Lung (tissue), 17 donors: ENCODE measurements at places on chromosomes 4 and X. TPM values are rescaled to one million over a fixed set of nuclear protein-coding genes. Genes with fewer than 3 reads are reported as not detected.

The OTUD6A gene
- not detected for total RNA-seq

The POU4F2 gene
- not detected for total RNA-seq

- no peak for DNase-seq
- no peaks in the 10 kb centered on the region for H3K27me3 ChIP-seq
- H3K27ac ChIP-seq = no peak overlapping the region
- no peaks in the 10 kb centered on the region for H3K4me1 ChIP-seq
- peaks cover 19% of the 10 kb centered on the region for H3K36me3 ChIP-seq
Observed at GRCh38 chr4:88796545-88796944, 98.9 kb upstream of the NAP1L5 start.

GRCh38 chr4:44493924-44494323, 45.3 kb upstream of the KCTD8 start:
- H3K27me3 ChIP-seq = no peaks in the 10 kb centered on the region
- DNase-seq = peak; percentile 12
- no peak overlapping the region for H3K27ac ChIP-seq

DNA sequence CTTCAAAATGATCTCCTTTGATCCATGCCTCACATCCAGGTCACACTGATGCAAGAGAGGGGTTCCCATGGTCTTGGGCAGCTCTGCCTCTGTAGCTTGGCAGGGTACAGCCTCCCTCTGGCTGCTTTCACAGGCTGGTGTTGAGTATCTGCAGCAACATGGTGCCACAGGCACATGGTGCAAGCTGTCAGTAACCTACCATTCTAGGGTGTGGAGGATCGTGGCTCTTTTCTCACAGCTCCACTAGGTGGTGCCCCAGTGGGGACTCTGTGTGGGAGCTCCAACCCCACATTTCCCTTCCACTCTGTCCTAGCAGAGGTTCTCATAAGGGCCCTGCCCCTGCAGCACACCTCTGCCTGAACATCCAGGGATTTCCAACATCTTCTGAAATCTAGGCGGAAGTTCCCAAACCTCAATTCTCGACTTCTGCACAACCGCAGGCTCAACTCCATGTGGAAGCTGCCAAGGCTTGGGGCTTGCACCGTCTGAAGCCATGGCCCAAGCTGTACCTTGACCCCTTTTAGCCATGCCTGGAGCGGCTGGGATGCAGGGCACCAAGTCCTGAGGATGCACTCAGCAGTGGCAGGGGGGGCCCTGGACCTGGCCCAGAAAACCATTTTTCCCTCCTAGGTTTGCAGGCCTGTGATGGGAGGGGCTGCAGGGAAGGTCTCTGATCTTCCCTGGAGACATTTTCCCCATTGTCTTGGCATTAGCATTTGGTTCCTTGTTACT, 137.8 kb upstream of the NUDT6 start:
- H3K4me3 ChIP-seq = no peak overlapping the region
- no peaks in the 10 kb centered on the region for H3K36me3 ChIP-seq
- no peaks in the 10 kb centered on the region for H3K4me1 ChIP-seq

DNA sequence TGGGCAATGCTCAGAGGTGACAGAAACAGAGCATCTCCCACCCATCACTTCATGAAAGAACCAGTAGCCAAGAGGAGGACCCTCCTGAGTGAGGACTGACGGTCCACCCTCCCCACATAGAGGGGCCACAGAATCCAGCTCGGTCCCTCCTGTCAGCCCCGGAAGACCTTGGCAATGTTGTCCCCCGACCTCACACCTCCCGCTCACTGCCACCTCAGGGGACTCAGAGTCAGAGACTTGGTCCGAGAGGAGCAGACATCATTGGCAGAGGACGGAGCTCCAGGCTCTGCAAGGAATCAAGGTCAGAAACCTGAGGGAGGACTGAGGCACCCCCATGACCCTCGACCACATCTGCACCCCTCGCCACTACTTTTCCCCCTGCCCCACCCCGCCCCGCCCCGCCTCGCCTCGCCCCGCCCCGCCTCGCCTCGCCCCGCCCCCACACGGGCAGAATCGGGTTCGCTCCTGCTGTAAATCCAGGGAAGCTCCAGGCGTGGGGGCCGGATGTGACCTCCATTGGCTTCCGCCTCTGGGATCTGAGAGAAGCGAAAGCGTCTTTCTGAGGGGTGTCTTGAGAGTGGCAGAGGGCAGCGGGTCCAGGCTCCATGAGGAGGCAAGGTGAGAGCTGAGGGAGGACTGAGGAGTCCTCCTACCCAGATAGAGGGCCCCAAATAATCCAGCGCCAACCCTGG, at the start of gene MAGEA11:
MAGEA11 (plus strand) TSS at position 516 of the 692 bp plus-strand sequence. CDS start 1,100 bp downstream, outside the sequence.
- H3K36me3 ChIP-seq = no peaks in the 10 kb centered on the region
- H3K27me3 ChIP-seq = no peaks in the 10 kb centered on the region
- DNase-seq = no peak
- H3K4me1 ChIP-seq = no peaks in the 10 kb centered on the region
- H3K4me3 ChIP-seq = no peak within 1 kb of the TSS

DNA sequence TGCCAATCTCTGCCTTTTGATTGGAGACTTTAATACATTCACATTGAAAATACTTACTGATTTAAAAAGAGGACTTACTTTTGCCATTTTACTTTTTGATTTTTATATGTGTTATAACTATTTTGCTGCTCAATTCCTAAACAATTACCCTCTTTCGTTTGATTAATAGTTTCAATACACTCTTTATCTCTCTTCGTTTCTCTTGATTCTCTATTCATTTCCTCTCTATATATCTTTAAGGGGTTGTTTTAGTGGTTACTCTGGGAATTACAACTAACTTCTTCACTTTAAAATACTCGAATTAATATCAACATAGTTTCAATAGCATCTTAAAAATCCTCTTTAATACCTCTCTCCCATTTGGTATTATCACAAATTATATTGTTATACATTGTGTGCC, 116.6 kb downstream of the PTCHD1 start:
- H3K27ac ChIP-seq = no peak overlapping the region
- no peak for DNase-seq
- H3K36me3 ChIP-seq = no peaks in the 10 kb centered on the region
- no peak overlapping the region for H3K4me3 ChIP-seq
- H3K27me3 ChIP-seq = no peaks in the 10 kb centered on the region

- H3K4me3 ChIP-seq = no peak overlapping the region
- no peak for DNase-seq
- H3K27me3 ChIP-seq = no peaks in the 10 kb centered on the region
- no peaks in the 10 kb centered on the region for H3K36me3 ChIP-seq
Observed at GRCh38 chr4:2091990-2092668, 33.0 kb downstream of the NAT8L start.

DNA sequence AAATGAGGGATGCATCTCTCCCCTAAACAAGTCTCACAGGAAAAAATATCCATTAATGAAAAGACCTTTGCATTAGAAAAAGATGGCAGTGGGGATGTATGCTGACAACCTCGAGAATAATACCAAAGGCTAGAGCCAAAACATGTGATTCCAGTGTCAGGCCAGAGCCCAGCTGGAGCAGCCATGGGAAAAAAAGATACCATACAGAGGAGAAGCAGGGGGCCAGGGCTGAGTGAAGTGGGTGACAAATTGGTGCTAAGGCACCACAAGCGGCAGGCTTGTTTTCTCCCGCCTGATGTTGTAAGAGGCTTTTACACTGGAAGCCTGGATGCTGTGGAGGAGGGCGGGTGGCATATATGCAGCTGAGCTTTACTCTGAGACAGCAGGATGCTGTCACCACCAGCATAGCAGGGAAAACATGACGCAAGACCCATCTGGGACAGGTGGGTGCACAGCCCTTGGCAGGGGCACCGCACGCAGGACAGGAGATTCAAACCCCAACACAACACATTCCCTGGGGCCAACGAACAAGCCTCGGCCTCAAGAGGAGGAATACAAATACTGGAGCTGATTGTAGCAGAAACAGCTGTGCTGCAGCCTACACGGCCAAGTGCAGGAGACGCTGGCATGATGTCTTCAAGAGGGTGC, 91.9 kb downstream of the TSPAN5 start:
- peak; percentile 64 for DNase-seq
- no peaks in the 10 kb centered on the region for H3K27me3 ChIP-seq
- no peak overlapping the region for H3K4me3 ChIP-seq
- H3K27ac ChIP-seq = no peak overlapping the region
- H3K4me1 ChIP-seq = peaks cover 17% of the 10 kb centered on the region
- H3K36me3 ChIP-seq = no peaks in the 10 kb centered on the region

DNA sequence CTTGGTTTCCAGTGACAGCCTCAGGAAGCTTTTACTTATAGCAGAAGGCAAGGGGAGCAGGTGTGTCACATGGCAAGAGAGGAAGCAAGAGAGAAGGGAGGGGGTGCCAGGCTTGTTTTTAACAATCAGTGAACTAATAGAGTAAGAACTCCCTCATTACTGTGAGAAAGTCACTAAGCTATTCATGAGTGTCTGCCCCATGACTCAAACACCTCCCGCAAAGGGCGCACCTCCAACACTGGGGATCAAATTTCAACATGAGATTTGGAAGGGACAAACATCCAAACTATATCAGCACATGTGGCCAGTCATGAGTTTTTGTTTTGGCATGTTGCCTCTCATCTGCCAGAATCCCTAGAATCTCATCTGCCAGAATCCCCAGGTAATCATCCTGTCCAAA, 183.5 kb upstream of the C1QTNF7 start:
- H3K4me3 ChIP-seq = no peak overlapping the region
- H3K4me1 ChIP-seq = no peaks in the 10 kb centered on the region
- no peaks in the 10 kb centered on the region for H3K27me3 ChIP-seq
- H3K36me3 ChIP-seq = no peaks in the 10 kb centered on the region
- no peak for DNase-seq

DNA sequence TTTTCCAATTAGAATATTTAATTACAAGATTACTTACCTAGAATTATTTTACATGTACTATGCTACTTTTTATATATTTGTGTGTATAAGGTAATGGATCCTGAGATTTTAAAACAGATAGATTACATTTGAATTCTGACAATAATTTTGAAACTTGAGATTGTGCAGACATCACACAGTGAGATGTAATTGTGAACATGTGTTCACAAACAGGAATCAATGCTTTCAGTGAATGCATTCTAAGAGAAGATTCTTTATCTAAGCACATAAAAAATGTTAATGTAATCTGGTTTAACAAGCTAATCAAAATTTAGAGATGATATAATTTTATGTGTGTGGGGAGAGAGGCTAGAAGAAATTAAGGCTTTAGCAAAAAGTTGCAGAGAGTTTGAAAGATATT, 1925.5 kb downstream of the ARAP2 start:
- no peaks in the 10 kb centered on the region for H3K27me3 ChIP-seq
- H3K27ac ChIP-seq = no peak overlapping the region
- no peaks in the 10 kb centered on the region for H3K36me3 ChIP-seq
- no peaks in the 10 kb centered on the region for H3K4me1 ChIP-seq
- H3K4me3 ChIP-seq = no peak overlapping the region

GRCh38 chrX:2811271-2811670, 17.5 kb upstream of the GYG2 start:
- H3K4me1 ChIP-seq = no peaks in the 10 kb centered on the region
- no peaks in the 10 kb centered on the region for H3K36me3 ChIP-seq
- H3K4me3 ChIP-seq = no peak overlapping the region
- no peak overlapping the region for H3K27ac ChIP-seq
- H3K27me3 ChIP-seq = no peaks in the 10 kb centered on the region

GRCh38 chr4:35164063-35164462, 1080.3 kb downstream of the ARAP2 start:
- no peak for DNase-seq
- H3K27me3 ChIP-seq = no peaks in the 10 kb centered on the region
- no peak overlapping the region for H3K27ac ChIP-seq
- no peaks in the 10 kb centered on the region for H3K36me3 ChIP-seq
- no peaks in the 10 kb centered on the region for H3K4me1 ChIP-seq
- H3K4me3 ChIP-seq = no peak overlapping the region

DNA sequence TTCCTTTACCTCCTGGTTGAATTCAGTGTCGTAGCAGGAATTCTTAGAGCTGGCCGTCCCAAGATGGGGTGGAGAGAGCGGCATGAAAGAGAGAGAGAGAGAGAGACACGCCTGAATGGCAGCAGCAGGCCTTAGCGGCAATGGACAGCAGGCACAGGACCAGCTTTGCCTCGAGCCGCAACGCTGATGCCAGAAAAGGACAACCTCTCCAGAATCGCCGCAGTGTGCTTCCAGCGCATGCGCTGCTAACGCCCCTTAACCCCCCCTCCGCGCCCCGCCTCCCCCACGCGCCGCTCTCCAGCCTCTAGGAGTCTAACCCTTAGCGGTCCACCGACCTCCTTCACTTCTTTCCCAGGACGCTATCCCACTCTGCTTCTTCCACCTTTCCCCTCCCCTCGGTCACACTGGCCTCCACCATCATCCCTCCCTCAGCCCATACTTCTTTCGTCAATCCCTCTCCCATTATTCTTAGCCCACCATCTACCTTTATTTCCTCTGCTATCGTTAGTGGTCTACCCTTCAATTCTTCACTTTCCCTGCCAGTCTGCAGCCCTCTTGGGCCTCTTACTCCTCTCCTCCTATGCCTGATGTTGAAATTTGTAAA, 10.5 kb upstream of the ZCCHC13 start:
- peak; percentile 88 for DNase-seq
- H3K4me3 ChIP-seq = peak overlapping the region; percentile 56
- peaks cover 4% of the 10 kb centered on the region for H3K27me3 ChIP-seq
- peak overlapping the region; percentile 87 for H3K27ac ChIP-seq
- H3K36me3 ChIP-seq = no peaks in the 10 kb centered on the region

DNA sequence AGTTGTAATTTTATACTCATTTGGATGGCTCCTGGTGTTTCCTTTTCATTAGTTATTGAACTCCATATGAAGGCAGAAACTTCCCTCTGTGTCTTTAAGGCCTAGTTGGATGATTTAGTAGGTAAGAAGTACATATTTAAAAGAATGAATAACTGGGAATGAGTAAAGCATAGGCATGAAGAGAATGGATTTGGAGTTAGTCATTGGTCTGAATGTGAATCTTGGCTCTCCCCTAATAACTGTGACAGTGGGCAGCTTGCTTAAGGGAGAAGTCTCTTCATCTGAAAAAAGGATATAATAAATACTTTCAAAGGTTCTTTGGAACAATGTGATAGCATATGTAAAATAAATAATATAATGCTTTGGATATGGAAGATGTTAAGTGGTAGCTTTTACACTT, 13.2 kb downstream of the SNX25 start:
- no peak overlapping the region for H3K27ac ChIP-seq
- H3K4me1 ChIP-seq = peaks cover 11% of the 10 kb centered on the region
- DNase-seq = no peak
- H3K36me3 ChIP-seq = no peaks in the 10 kb centered on the region

- peaks cover 15% of the 10 kb centered on the region for H3K4me1 ChIP-seq
- H3K36me3 ChIP-seq = no peaks in the 10 kb centered on the region
- H3K27me3 ChIP-seq = no peaks in the 10 kb centered on the region
- H3K4me3 ChIP-seq = no peak overlapping the region
- H3K27ac ChIP-seq = peak overlapping the region; percentile 71
Observed at GRCh38 chr4:6943012-6943884, 33.6 kb downstream of the TBC1D14 start.

- no peaks in the 10 kb centered on the region for H3K27me3 ChIP-seq
- no peak overlapping the region for H3K27ac ChIP-seq
- no peak overlapping the region for H3K4me3 ChIP-seq
- peaks cover 7% of the 10 kb centered on the region for H3K4me1 ChIP-seq
- no peak for DNase-seq
Observed at GRCh38 chr4:74428276-74428675, 16.7 kb upstream of the AREG start.

GRCh38 chr4:188911199-188911598, 772.0 kb downstream of the TRIML1 start:
- H3K4me3 ChIP-seq = no peak overlapping the region
- H3K27me3 ChIP-seq = no peaks in the 10 kb centered on the region
- no peak overlapping the region for H3K27ac ChIP-seq
- H3K4me1 ChIP-seq = no peaks in the 10 kb centered on the region

GRCh38 chrX:135432881-135433521, 11.3 kb downstream of the SMIM10L2A start:
- no peaks in the 10 kb centered on the region for H3K4me1 ChIP-seq
- H3K4me3 ChIP-seq = no peak overlapping the region
- no peak overlapping the region for H3K27ac ChIP-seq

GRCh38 chr4:43394976-43395375, 502.5 kb downstream of the GRXCR1 start:
- H3K36me3 ChIP-seq = no peaks in the 10 kb centered on the region
- no peaks in the 10 kb centered on the region for H3K27me3 ChIP-seq
- H3K4me1 ChIP-seq = no peaks in the 10 kb centered on the region
- DNase-seq = no peak
- H3K27ac ChIP-seq = no peak overlapping the region
- H3K4me3 ChIP-seq = no peak overlapping the region
